Astrocyte (in vitro differentiated cells and primary cell): ENCODE measurements at places on chromosomes 12 and 14.

DNA sequence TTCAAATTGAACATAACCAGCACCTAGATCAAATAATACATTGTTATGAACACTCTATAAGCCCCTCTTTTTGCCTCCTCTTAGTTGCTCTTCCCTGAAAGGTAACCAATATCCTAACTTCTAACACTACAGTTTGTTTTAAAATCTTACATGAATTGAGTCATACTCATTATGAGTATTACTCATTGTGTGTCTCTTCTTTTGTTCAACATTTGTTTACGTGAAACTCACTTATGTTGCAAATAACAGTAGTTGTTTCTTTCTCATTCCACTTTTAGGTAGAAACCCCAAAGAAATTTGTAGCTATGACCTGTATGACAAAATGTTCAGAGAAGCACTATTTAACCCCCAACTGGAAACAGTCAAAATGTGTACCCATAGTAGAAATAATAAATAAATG, 6.6 kb downstream of the LRRC9 start:
- no peak for DNase-seq

DNA sequence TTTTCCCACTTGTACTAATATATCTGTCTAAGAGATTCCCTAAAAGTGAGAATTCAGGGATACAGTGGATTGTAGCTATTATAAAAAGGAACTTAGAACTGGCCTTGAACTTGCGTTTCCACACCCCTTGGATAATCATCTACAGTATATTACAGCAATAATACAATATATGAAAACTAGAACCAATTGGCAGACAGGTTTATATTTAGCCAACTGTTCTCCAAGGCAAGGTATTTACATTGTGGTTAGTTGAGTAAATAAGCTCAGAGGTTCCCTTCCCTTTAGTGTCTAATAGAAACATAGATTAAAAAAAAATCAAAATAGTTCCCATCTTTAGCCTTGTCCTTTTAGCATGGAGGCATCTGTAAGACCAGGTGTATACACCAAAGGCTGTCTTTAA, 42.1 kb downstream of the LIMA1 start:
- DNase-seq: no peak

DNA sequence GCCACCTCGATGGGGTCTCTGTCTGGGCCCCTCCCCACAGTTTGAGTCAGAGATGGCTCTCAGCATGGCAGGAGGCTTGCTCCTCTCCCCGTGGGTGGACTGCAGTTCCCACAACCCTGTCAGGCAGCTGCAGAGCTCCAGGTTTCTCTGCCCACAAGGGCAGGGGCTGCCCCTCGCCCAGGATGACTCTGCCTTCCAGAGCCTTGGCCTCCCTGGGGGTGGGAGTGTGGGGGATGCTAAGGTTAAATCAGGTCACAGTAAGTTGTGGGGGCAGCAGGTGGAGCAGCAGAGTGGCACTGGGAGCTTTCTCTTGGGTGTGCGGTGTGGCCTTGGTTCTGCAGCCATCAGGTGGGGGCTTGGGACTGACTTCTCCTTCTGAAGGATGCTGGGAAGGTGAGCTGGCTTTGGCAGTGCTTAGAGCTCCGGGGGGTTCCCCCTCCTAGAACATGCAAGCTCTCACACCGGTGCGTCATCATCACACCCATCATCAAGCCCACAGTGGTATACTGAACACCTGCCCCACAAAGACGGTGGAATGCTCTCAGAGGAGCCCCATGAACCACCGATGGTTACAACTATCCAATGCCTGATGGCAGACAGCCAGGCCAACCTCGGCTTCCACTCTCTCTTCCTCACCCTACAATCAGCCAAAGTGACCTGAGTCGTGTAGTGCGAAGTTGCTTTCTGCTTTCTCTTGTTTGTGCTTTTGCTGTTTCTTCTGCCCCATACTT, 39.7 kb downstream of the ERH start:
- DNase-seq: peak; percentile 15

GRCh38 chr12:71581206-71581605, 82.4 kb downstream of the ZFC3H1 start:
- peak; percentile 65 for DNase-seq

DNA sequence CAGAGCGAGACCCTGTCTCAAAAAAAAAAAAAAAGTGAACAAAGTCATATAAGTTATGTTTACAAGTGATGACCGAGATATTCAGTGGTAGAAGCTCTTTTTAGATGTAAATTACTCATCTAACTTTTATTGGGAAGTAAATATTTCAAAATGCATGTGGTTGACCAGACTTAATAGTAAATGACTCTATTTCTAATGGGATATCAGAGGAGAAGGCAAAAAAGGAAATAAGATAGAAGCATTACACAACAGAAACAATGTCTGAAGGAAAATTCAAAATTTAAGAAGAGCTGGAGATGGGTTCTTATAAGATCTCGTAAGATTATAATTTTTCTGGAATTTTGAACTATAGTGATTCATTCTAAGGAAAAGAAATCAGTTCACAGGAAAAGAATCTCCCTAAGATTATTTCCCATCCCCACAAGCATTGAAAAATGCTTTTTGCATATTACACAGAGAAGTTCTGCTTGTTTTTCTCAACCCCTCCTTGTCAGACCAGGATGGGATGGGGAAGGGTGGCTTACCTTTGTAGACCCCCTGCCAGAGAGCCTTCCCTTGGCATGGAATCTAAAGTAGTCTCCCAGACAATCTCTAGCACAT, 63.1 kb upstream of the STK38L start:
- peak; percentile 56 for DNase-seq

DNA sequence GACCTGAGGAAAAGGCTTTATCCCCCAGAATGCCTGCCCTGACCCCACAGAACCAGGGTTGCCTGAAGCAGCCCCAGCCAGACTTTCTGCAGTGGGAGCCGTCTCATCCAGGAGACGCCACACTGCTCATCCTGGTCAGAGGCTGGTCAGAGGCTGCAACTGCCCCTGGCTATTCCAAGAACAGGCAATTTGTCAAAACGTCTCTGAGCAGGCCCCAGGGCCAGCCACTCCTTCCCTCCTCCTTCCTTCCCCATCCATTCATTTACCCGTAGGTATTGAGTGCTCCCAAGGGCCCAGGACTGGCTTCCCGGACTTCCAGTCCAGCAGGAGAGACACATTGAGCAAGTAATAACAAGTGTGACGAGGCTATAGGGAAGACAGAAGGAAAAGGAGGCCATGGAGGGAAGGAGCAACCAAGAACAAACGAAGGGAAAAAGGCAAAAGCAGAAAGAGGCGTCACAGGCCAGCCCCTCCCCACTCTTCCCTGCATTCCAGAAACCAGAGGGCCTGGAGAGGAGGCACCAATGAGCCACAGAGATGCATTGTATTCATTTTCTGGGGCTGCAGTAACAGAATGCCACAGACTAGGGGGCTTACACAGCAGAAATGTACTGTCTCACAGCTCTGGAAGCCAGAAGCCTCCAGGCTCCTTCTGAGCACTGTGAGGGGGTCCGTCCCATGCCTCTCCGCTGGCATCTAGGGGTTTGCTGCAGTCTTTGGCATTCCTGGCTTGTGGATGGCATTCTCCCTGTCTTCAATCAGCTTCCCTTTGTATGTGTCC, 21.0 kb upstream of the CD9 start:
- DNase-seq: peak; percentile 80
